Activated CD4-positive, alpha-beta memory T cell treated with anti-CD3 and anti-CD28 coated beads for 36 hours (primary cell): ENCODE measurements at places on chromosomes 7 and 10. TPM values are rescaled to one million over a fixed set of nuclear protein-coding genes. Genes with fewer than 3 reads are reported as not detected.
A peak's percentile ranks its signal among the peaks of the same experiment; 100 is the strongest.

DNA sequence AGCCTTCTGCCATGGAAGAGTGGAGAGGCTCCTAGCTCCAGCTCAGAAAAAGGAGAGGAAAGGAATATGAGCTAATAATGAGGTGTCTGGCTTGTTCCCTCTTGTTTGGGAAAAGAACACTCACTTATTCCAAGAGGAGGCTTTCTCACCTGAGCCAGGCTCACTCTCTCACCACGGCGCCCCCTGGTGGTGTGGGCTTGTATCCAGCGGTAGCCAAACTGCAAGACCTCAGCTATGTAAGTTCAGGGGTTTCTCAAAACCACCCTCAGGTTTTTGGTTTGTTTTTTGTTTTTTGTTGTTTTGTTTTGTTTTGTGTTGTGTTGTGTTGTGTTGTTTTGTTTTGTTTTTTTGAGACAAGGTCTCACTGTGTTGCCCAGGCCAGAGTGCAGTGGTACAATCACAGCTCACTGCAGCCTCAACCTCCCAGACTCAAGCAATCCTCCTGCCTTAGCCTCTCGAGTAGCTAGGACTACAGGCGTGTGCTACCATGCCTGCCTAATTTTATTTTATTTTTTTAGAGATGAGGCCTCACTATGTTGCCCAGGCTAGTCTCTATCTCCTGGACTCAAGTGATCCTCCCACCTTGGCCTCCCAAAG lies 124.0 kb downstream of the TMEM130 start:
- H3K36me3 ChIP-seq = no peaks in the 10 kb centered on the region
- H3K4me3 ChIP-seq = no peak overlapping the region
- peaks cover 2% of the 10 kb centered on the region for H3K27me3 ChIP-seq
- no peak overlapping the region for H3K27ac ChIP-seq

DNA sequence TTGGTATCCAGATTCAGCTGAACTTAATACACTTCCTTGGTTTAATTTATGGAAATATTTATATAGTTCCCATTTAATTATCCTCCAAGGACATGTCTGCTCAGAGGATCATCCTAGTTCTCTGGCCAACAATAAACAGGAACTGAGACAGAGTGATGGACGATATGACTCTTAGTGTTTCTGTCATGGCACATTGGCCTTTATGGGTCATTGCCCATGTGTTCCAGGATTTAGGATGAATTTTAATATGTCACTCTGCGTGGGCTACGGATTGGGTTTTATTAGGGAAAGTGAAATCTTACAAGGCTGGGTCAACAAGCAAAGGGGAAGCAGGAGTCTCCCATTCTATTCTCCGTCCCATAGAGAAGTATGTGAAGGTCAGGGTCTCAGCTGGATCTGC lies 18.8 kb upstream of the TNPO3 start:
- no peak for DNase-seq
- peaks cover 6% of the 10 kb centered on the region for H3K4me1 ChIP-seq
- H3K36me3 ChIP-seq = no peaks in the 10 kb centered on the region
- H3K4me3 ChIP-seq = no peak overlapping the region
- H3K27ac ChIP-seq = no peak overlapping the region

DNA sequence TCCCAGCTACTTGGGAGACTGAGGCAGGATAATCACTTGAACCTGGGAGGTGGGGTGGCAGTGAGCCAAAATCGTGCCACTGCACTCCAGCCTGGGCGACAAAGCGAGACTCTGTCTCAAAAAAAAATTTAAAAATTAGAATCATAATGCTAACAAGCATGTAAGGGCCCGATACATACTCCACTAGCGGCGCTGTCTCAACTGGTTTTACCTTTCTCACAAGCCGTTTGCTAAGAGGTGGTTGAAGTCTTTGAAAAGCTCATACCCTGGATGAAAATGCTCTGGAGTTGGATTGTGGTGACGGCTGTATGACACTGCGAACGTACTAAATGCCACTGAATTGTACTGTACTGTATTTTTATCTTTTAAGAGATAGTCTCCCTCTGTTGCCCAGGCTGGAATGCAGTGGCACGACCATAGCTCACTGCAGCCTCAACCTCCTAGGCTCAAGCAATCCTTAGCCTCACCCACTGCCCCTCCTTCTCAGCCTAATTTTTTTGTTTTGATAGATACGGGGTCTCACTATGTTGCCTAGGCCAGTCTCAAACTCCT lies 29.9 kb downstream of the SPOCK2 start:
- DNase-seq = no peak
- H3K27ac ChIP-seq = peak overlapping the region; percentile 56
- peaks cover 16% of the 10 kb centered on the region for H3K36me3 ChIP-seq
- peaks cover 29% of the 10 kb centered on the region for H3K4me1 ChIP-seq

DNA sequence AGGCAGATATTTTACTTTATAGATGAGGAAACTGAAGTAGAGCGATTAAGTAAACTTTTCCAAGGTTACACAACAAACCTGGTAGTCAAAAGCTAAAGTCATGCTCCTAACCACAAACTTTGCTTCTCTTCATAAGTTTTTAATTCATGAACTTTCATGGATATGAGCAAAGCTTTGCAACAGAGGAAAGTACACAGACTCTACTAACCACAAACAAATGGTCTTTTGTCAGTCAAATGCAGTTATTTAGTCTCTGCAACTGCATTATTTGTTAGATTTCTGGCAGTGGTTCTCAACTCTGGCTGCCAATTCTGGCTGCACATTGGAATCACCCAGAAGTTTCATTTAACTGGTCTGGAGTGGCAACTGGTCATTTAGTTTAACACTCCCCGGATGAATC lies 140.6 kb upstream of the TMEM168 start:
- no peaks in the 10 kb centered on the region for H3K27me3 ChIP-seq
- peaks cover 24% of the 10 kb centered on the region for H3K4me1 ChIP-seq
- H3K36me3 ChIP-seq = peaks cover 5% of the 10 kb centered on the region
- H3K27ac ChIP-seq = no peak overlapping the region
- no peak overlapping the region for H3K4me3 ChIP-seq

GRCh38 chr7:4684846-4685245 lies 2.8 kb downstream of the FOXK1 start:
- H3K4me3 ChIP-seq = peak overlapping the region; percentile 76
- H3K27me3 ChIP-seq = no peaks in the 10 kb centered on the region
- H3K4me1 ChIP-seq = peaks cover 49% of the 10 kb centered on the region
- no peak for DNase-seq
- peaks cover 8% of the 10 kb centered on the region for H3K36me3 ChIP-seq
- H3K27ac ChIP-seq = peak overlapping the region; percentile 89

DNA sequence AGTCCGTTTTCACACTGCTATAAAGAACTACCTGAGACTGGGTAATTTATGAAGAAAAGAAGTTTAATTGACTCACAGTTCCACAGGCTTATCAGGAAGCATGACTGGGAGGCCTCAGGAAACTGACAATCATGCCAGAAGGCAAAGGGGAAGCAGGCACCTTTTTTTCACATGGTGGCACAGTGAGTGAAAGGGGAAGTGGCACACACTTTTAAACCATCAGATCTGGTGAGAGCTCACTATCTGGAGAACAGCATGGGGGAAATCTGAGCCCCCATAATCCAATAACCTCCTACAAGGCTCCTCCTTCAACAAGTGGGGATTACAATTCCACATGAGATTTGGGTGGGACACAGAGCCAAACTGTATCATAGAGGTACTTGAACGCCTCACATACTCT lies 30.0 kb downstream of the AGR3 start:
- DNase-seq = no peak
- peaks cover 2% of the 10 kb centered on the region for H3K4me1 ChIP-seq
- H3K27me3 ChIP-seq = peaks cover 41% of the 10 kb centered on the region
- H3K36me3 ChIP-seq = no peaks in the 10 kb centered on the region

DNA sequence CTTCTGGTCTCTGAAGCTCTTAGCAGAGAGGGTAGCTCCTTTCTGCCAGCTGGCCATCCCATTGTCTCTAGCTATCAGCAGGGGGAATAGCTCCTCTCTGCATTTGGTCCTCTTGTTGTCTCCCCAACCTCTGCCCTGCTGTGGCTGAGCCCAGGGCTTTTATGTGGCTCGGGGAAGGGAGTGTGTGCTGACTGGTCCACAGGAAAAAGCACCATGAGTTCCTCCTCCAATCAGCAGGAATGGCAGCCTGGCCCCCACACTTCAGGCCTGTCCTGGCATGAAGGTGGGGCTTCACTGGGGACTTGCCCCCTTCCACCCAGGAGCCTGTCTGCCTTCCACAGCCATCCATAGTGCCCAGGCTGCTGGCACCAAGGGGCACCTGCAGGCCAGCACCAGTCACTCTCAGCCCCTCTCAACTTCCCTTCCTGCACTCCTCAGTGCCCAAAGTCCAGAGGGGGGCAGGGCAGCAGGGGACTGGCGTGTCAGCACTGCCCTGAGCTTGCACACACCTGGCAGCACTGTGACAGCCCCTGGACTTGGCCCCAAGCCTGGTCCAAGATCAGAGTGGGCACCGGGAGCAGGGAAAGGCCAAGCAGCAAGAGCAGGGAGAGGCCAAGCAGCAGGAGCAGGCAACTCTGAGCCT lies 36.2 kb downstream of the NOLC1 start:
- no peak overlapping the region for H3K27ac ChIP-seq
- peaks cover 14% of the 10 kb centered on the region for H3K4me1 ChIP-seq
- H3K27me3 ChIP-seq = no peaks in the 10 kb centered on the region
- no peak for DNase-seq
- no peak overlapping the region for H3K4me3 ChIP-seq

GRCh38 chr7:141076377-141076776 lies 2.5 kb downstream of the TMEM178B start:
- H3K27ac ChIP-seq = no peak overlapping the region
- H3K4me1 ChIP-seq = peaks cover 8% of the 10 kb centered on the region
- H3K36me3 ChIP-seq = no peaks in the 10 kb centered on the region
- H3K27me3 ChIP-seq = peaks cover 28% of the 10 kb centered on the region
- no peak for DNase-seq

DNA sequence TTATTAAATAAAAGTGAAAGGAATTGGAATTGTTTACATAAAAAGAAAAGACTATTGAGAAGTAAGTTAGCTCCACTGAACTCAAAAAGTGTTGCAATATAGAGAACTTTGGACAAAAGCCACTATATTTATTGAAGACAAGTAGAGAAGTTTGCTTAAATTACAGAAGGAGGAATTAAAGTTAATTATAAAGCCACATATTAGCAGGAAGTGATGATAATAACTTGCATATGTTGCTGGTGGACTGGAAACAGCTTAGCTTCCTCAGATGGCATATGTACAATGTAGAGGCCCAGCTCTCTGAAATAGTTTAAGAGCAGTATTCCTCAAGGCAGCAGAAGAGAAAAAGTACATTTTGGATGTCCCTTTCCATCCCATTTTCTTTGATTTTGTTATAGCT lies 400.7 kb downstream of the GATA3 start:
- H3K27me3 ChIP-seq = peaks cover 2% of the 10 kb centered on the region
- H3K36me3 ChIP-seq = peaks cover 6% of the 10 kb centered on the region
- H3K4me1 ChIP-seq = peaks cover 7% of the 10 kb centered on the region
- no peak overlapping the region for H3K27ac ChIP-seq
- DNase-seq = no peak

DNA sequence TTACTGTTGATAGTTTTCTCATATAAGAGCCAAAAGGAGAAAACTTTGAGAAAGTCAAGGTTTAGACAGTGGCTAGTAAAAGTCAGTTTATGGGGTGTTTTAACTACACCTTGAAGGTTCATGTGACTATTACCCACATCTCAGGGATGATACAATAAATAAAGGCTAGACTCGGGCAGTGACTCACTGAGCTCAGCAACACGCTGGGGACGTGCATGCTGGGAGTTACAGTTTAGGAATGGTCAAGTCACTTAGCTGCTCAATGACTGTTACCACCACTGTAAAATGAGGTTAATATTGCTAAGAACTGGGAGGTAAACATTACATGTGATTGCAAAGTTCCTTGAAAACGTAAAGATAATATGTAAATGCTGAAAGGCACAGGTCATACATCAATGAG lies 1254.4 kb upstream of the PHF14 start:
- no peak for DNase-seq
- no peaks in the 10 kb centered on the region for H3K36me3 ChIP-seq
- no peaks in the 10 kb centered on the region for H3K4me1 ChIP-seq

GRCh38 chr7:45138433-45139267 lies 18.9 kb upstream of the RAMP3 start:
- peaks cover 9% of the 10 kb centered on the region for H3K4me1 ChIP-seq
- no peak for DNase-seq
- peaks cover 1% of the 10 kb centered on the region for H3K27me3 ChIP-seq
- H3K27ac ChIP-seq = no peak overlapping the region

DNA sequence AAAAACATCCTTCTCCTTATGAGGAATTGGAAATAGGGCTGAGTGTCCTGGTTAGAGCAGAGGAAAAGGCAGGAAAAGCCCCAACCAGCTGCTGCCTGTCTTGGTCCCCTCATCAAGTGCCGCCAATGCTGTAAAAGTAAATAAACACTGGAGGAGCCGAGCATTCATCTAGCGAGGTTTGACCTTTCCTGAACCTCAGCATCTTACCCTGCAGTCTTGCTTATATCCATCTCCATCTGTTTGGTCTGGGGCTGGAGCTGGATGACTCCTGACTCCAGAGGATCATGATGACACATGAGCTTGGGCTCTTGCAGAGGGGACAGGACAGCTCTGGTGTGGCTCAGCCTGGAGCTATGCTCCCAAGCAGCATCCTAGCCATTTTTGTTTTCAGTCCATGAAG lies 501.1 kb downstream of the TNS3 start:
- H3K27me3 ChIP-seq = no peaks in the 10 kb centered on the region
- DNase-seq = no peak
- H3K4me3 ChIP-seq = no peak overlapping the region
- no peak overlapping the region for H3K27ac ChIP-seq
- no peaks in the 10 kb centered on the region for H3K4me1 ChIP-seq
- no peaks in the 10 kb centered on the region for H3K36me3 ChIP-seq

DNA sequence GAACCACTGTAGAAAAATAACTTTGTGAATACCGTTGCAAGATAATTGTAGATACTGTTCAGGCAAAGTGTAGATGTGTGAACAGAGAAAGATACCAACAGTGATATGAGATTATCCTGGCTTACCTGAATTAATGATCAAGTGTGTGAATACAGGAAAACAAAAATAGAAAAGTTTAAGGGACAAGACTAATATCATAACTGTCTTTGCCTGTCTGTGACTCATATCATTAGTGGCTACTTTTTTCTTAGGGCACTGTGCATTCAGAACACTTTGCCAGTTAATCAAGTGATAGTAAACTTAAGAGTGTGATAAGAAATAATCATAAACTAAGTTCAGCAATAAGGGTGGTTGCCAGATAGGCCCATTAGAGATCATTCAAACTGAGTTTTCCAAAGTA lies 323.0 kb upstream of the LRGUK start:
- H3K4me1 ChIP-seq = no peaks in the 10 kb centered on the region
- H3K4me3 ChIP-seq = no peak overlapping the region
- no peak overlapping the region for H3K27ac ChIP-seq
- no peaks in the 10 kb centered on the region for H3K27me3 ChIP-seq

GRCh38 chr7:156073366-156074052 lies 261.2 kb upstream of the SHH start:
- no peak overlapping the region for H3K27ac ChIP-seq
- H3K4me1 ChIP-seq = no peaks in the 10 kb centered on the region
- no peaks in the 10 kb centered on the region for H3K27me3 ChIP-seq
- no peak for DNase-seq
- H3K36me3 ChIP-seq = no peaks in the 10 kb centered on the region
- no peak overlapping the region for H3K4me3 ChIP-seq

- no peak for DNase-seq
- no peaks in the 10 kb centered on the region for H3K4me1 ChIP-seq
- H3K36me3 ChIP-seq = no peaks in the 10 kb centered on the region
- H3K27ac ChIP-seq = no peak overlapping the region
- no peak overlapping the region for H3K4me3 ChIP-seq
These were observed 216.5 kb downstream of the PLXNA4 start for GRCh38 chr7:132359743-132360142.

MACROH2A2 gene
- 4.1 TPM for total RNA-seq

AGAP6 gene
- total RNA-seq = 11.8 TPM

ZC3HAV1L gene
- 11.8 TPM for total RNA-seq

VWDE gene
- 3.2 TPM for total RNA-seq

MUC3A gene
- 0.29 TPM for total RNA-seq

FGF8 gene
- not detected for total RNA-seq

FAM24B gene
- 7.2 TPM for total RNA-seq

FAM180A gene
- total RNA-seq = not detected

CDC14C gene
- total RNA-seq = not detected

SH2B2 gene
- 3.8 TPM for total RNA-seq

OR13A1 gene
- total RNA-seq = not detected

TMEM178B gene
- total RNA-seq = 0.58 TPM

FAM204A gene
- total RNA-seq = 64.8 TPM
